Activated CD8-positive, alpha-beta T cell treated with anti-CD3 and anti-CD28 coated beads, Interleukin-2, amount 10 ng/mL, durations not matched to agents 7 days and 5 days (primary cell): ENCODE measurements at places on chromosomes 11 and 22. TPM values are rescaled to one million over a fixed set of nuclear protein-coding genes. Genes with fewer than 3 reads are reported as not detected.

- peaks cover 51% of the 10 kb centered on the region for H3K4me1 ChIP-seq
- H3K36me3 ChIP-seq, result no peaks in the 10 kb centered on the region
- no peaks in the 10 kb centered on the region for H3K27me3 ChIP-seq
- H3K27ac ChIP-seq, result no peak overlapping the region
Observed at GRCh38 chr22:19177164-19178064, 1.1 kb downstream of the SLC25A1 start.

DNA sequence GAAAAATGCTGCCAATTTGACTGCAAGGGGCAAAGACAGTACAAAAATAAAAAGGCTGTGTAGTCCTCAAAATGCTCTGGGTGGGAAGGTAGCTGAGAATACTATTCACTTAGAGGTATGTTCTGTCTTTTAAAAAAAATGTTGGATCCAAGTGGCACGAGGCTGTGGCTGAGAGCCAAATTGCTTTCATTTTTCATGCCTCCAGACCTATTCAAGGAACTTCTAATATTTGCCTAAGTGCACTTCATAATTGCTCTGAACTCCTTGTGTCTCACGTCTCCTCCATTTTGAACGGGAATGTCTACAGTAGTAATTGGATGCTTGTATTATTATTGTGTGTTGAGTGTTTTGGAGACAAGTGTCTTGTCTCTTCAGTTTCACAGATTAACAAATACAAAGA, 19.1 kb upstream of the SLC22A25 start:
- H3K36me3 ChIP-seq, result no peaks in the 10 kb centered on the region
- no peak for DNase-seq
- no peaks in the 10 kb centered on the region for H3K4me1 ChIP-seq

DNA sequence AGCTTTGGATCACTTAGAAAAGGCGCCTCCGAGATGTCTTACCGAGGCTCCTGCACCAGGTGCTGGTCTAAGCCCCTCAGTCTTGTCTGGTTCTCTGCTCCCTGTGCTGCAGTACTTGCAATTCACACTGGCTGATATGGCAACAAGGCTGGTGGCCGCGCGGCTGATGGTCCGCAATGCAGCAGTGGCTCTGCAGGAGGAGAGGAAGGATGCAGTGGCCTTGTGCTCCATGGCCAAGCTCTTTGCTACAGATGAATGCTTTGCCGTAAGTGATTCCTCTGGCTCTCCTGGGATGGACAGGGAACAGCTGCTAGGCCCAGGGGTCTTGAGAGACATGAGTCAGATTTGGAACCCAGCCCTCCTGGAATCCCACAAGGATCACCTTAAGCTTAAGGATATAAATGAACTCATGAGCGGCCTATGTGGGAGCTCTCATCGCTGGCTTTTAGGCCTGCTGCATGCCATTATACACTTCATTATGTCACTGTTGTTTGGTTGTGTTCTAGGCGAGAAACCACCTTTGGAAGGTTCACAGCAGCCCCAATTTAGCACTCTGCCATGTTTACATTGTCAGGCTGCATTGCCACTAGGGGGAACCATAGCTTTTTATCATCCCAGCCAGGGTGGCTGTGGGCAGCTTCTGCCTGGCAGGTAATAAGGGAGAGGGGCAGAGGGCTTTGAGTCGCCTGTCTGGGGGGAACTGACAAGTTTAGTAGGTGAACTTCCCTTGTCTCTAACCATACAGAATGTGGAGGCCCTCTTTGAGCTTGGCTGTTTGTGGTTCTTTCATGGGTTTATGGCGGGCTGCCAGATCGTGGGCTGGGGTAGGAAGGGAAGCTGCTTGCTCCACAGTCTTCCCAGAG, 8.5 kb downstream of the ACAD8 start:
- H3K36me3 ChIP-seq, result peaks cover 14% of the 10 kb centered on the region
- peaks cover 12% of the 10 kb centered on the region for H3K4me1 ChIP-seq
- H3K27ac ChIP-seq, result no peak overlapping the region
- DNase-seq, result peak; percentile 60
- no peaks in the 10 kb centered on the region for H3K27me3 ChIP-seq

The USP2 gene
- 0.68 TPM for total RNA-seq

The TXNRD2 gene
- total RNA-seq, result 16.1 TPM

The ART1 gene
- total RNA-seq, result not detected

GRCh38 chr11:19632499-19632834, 80.2 kb upstream of the NAV2 start:
- no peaks in the 10 kb centered on the region for H3K36me3 ChIP-seq
- H3K27me3 ChIP-seq, result no peaks in the 10 kb centered on the region
- H3K27ac ChIP-seq, result no peak overlapping the region
- no peaks in the 10 kb centered on the region for H3K4me1 ChIP-seq

The TBX1 gene
- 1.2 TPM for total RNA-seq

DNA sequence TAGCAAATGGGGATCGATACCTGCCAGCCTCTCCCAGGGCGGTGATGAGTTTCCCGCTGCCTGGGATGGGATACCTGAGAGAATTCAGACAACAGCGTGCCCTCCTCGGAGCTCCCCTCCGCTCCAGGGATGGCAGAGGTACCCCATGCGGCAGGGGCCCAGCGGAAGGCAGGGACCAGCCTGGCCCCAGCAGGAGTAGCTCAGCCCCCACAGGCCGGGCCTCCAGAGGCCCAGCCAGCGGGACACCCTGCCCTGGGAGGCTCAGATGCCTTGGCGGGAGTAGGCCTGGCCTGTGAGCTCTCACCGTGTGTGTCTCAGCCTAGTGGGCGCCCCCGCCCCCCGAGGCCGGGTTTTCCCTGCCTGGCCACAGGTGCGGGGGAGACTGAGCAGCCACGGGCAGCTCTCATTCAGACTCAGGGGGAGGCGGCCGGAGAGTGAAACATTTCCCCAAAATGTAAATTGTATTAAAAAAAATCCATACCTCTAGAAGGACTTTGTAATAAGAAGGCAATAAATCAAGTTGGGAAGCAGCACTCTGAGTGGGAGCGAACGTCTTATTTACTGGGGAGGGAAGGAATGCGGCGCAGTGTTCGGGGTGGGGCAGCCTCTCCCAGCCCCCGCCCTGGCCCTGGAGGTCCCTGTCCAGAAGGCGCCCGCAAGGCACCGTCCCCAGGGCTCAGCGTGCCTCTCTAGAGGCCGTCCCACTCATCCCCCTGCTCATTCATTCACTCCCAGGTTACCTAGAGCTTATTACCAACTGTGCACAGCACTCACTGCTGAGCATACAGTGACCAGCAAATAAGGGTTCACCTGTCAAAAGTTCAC, 888.0 kb downstream of the BRD1 start:
- H3K27me3 ChIP-seq, result no peaks in the 10 kb centered on the region
- DNase-seq, result no peak
- H3K4me3 ChIP-seq, result no peak overlapping the region
- no peaks in the 10 kb centered on the region for H3K36me3 ChIP-seq
- no peaks in the 10 kb centered on the region for H3K4me1 ChIP-seq

DNA sequence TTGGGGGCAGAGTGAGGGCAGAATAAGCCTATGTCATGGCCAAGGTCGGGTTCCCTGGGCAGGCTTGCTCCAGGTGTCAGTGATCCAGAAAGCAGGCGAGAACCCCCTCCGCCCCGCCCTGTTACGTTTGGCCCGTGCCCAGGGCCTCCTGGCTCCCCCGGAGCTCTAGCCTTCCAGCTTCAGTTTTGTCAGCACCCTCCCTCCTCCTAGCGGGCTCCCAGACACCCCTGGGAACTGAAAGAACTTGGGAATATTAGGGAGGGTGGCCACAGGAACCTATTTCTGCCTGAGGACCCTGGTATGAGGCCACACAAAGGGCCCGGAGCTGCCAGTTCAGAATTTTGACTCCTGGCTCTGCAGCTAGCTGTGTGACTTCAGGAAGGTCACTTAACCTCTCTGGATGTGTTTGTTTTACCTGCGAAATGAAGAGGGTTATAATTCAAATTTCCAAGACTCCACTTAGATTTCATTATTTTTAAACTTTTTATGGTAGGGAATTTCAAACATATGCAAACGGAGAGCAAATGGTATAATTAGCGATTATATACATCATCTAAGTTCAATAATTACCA, 1.2 kb downstream of the TUBA8 start:
- no peak overlapping the region for H3K27ac ChIP-seq
- no peak overlapping the region for H3K4me3 ChIP-seq

The PRRG4 gene
- 0.26 TPM for total RNA-seq

- no peaks in the 10 kb centered on the region for H3K27me3 ChIP-seq
- peaks cover 2% of the 10 kb centered on the region for H3K4me1 ChIP-seq
- H3K27ac ChIP-seq, result no peak overlapping the region
Observed at GRCh38 chr11:123526027-123526805, 96.1 kb downstream of the GRAMD1B start.

The GRAP2 gene
- total RNA-seq, result 235 TPM

DNA sequence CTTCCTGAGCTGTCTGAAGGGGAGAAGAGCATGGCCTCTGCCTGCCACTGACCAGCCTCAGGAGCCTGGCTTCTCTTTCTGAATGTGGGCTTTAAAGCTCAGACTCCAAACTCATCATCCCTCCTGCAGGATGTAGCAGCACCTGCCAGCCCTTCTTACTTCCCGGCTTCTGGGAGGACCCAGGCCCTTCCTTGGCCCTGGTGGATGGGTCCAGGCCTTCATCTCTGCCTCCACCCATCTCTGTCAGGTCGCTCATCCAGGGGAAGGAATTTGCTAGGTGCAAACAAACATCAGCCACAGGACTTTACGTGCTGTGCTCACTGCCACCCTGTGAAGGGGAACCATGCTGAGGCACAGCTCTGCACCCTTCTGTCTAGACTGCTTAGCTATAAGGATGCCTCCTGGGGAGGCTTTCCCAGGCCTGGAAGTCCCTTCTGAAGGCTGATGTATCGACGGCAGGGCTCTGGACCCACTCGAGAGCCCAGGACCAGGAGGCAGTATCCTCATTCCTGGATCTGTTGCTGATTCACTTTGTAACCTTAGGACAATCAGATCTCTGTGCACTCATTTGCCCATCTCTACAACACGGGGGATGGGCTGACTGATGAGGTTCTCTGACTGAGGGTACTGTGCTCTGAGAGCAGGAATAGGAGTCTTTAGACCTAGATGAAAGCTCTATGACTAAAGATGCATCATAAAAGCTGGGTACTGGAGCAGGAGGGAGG, 30.9 kb downstream of the USP35 start:
- H3K4me3 ChIP-seq, result no peak overlapping the region
- H3K27ac ChIP-seq, result peak overlapping the region; percentile 27
- DNase-seq, result no peak
- H3K27me3 ChIP-seq, result no peaks in the 10 kb centered on the region
- H3K4me1 ChIP-seq, result peaks cover 15% of the 10 kb centered on the region
- peaks cover 41% of the 10 kb centered on the region for H3K36me3 ChIP-seq

GRCh38 chr11:72127923-72128322, 7.6 kb upstream of the FOLR3 start:
- H3K4me1 ChIP-seq, result no peaks in the 10 kb centered on the region
- H3K36me3 ChIP-seq, result peaks cover 7% of the 10 kb centered on the region
- H3K4me3 ChIP-seq, result no peak overlapping the region
- DNase-seq, result no peak

DNA sequence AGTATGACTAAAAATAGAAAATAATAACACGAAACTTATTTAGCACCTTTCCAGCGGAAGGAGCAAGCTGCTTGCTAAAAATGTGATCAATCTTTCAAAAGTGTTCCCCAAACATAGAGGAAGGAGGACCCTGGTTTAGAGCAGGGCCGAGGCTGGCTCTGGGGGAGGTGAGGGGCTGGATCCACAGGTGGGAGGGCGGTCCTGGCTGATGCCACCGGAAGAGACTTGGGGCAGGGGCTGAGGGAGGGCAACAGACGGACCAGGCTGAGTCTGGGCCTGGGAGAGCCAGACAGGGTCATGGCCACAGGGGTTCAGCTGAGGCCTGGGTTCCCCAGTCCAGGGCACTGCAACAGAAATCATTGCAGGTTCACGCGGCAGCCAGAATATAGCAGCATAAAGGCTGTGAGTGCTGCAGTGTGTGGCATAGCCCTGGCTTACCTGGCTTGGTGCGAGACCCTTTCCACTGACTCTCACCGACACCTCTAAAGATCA, 143.3 kb downstream of the CACNA1I start:
- no peak overlapping the region for H3K4me3 ChIP-seq
- H3K27ac ChIP-seq, result no peak overlapping the region
- DNase-seq, result no peak
- H3K4me1 ChIP-seq, result peaks cover 5% of the 10 kb centered on the region
